Uterus (tissue), 4 donors: ENCODE measurements at places on chromosomes 3 and 15.

DNA sequence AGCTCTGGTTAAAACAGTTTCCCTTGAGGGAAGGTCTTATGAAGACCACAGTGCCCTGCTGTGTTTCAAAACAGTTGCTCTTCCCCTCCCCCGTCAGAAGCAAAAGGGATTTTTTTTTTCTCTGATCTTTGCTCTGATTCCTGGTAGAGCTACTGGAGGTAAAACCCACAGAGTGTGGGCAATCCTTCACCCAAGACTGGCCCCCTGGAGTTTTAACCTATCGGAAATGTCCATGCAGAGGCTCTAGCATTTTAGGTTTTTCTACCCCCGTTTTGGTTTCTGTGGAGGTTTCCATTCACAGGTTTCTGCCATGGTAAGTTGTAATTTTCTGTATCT lies 27.7 kb downstream of the GRM2 start:
- DNase-seq, result no peak

DNA sequence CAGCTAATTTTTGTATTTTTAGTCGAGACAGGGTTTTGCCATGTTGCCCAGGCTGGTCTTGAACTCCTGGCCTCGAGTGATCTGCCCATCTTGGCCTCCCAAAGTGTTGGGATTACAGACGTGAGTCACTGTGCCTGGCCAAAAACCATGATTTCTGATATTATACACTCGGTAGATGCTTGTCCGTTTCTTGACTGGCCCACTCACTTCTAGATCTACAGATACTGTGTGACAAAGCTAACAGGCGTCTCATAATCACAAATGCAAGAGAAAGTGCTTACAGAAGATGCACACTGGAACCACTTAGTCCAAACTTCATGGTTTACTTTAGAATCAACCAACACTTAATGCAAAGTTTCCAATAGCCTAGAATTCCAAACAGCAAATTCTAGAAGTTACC lies 8.4 kb downstream of the PROK2 start:
- no peak for DNase-seq

DNA sequence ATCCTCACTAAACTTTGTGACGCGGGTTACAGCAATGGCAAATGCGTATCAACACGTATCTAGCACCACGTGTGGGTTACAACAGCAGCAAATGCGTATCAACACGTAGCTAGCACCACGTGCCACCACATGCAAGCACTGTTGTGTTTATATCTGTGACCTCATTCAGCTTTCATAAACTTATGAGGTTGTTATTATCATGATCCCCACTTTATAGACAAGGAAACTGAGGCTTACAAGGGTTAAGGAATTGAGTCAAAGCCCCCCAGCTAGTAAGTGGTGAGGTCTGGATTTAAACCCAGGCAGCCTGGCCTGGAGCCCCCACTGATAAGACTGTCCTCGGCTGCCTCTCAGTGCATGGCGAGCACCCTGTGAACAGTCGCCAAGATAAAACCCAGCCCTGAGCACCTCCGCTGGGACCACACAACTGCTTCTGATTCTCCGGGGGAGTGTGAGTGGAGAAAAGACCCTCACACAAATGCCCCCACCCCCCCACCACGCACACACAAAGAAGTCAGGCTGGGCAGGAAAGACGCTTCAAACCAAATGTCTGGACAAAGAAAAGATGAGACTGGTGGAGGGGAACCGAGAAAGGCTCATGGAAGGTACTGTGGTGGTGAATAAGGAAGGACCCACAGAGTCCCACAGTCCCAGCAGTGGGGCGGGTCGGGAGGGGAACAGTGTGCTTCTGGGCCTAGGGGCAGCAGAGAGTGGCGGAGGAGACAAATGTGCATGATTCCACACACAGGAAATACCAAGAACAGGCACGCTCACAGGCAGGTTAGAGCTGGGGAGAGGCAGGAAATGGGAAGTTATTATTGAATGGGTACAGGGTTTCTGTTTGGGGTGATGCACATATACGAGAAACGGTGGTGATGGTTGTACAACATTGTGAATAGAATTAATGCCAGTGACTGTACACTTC lies 173.4 kb downstream of the XXYLT1 start:
- no peak for DNase-seq

DNA sequence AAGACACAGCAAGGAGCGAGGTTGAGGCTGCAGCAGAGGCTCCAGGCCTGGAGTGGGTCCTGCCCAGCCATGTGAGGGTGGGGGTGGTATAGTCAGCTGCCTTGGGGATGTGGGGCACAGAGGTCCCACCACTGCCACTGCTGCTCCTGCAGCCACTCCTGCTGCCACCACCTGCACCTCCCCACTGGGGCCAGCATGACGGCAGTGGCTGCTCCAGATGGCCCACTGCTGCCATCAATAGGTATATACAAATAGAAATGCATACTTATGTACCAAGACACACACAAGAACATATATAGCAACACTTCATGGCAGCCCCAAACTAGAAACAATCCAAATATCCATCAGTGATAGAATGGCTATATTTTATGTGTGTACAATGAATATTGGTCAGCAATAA lies 10.0 kb upstream of the TOP2B start:
- DNase-seq, result no peak

DNA sequence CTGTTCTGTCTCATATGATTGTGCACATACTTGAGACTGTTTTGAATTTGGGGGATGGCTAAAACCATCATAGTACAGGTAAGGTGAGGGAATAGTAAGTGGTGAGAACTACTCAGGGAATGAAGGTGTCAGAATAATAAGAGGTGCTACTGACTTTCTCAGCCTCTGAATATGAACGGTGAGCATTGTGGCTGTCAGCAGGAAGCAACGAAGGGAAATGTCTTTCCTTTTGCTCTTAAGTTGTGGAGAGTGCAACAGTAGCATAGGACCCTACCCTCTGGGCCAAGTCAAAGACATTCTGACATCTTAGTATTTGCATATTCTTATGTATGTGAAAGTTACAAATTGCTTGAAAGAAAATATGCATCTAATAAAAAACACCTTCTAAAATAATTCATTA lies 5.1 kb downstream of the CCR5 start:
- no peak for DNase-seq

GRCh38 chr3:150544726-150545125 lies 1.6 kb downstream of the SERP1 start:
- DNase-seq, result no peak
